Kidney (tissue), 22 donors: ENCODE measurements at places on chromosomes 5 and 9. TPM values are rescaled to one million over a fixed set of nuclear protein-coding genes. Genes with fewer than 3 reads are reported as not detected.

GABRG2 gene
- not detected for polyA plus RNA-seq

GRCh38 chr5:181042722-181043121 is 2.7 kb downstream of the BTNL9 start:
- DNase-seq = no peak

CCL21 gene
- 42.8 TPM for polyA plus RNA-seq

GRCh38 chr9:136482046-136482792 is 621 bp downstream of the SEC16A start:
- peak; percentile 52 for DNase-seq

GRCh38 chr5:173198049-173198448 is 37.0 kb downstream of the NKX2-5 start:
- no peak for DNase-seq

DNA sequence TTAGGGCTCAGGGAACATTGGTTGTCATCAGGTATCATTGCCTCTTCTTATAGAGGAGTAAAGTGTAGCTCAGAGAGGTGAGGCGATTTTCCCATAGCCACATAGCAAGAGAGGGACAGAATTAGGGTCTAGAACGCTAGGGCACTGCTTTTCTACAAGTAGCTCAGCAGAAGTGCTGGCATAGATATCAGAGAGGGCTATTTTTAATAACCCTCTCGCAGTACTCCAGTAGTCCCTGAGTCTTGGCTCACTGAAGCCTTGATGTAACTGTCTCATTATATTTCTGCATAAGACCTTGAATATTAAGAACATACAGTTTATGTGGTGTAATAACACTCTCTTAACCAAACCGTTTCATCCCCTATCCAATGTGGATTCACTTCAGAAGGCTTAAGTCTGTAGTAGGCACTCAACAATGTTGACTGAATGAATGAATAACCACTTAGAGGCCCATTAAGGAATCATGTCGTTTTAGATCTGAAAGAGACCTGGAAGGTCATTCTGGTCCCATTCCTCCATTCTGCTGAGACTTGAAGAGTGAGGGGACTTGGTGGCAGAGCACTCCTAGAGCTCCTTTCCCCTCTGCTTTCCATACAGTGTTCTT is 4.7 kb upstream of the FRMPD1 start:
- no peak for DNase-seq

- DNase-seq = no peak
Measured at GRCh38 chr5:74337254-74337983, 303.1 kb downstream of the ENC1 start.

- no peak for DNase-seq
Measured at GRCh38 chr5:139151902-139152301, 46.3 kb downstream of the SIL1 start.

DNA sequence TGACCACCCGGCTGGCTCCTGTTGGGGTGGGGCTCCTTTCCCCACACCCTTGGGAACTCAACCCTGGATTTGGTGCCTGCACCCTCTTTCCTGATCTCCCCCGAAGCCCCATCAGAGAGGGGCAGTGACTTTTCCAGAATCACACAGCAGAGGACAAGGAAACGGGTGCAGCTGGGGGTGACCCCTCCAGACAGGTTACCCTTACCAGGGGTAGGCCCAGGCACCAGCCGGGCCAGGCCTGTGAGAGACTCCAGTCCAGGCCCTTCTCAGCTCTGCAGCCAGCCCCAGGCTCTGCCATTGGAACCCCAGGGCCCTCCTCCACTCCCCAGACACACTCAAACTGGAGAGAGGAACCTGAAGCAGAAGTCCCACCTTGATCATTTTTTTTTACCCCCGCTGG is 19.0 kb upstream of the PHYHD1 start:
- DNase-seq = no peak

DNA sequence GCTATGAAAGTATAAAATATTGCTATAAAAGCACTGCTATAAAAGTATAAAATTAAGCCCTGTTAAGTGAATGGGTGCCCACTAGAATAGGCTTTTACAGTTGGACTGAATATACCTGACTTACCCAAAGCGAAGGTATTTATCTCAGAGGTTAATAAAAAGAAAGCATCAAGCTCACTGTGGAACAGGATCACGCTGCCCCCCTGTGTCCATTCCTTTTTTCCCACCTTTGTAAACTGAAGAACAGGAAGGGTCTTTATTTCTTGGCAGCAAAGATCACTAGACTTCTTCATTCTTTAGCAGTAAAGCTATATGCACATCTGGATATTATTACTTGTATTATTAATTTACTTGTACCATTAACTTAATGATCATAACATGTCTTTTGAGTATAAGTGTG is 22.1 kb upstream of the PLPP6 start:
- DNase-seq = no peak

PIP5K1B gene
- polyA plus RNA-seq = 9.4 TPM

DNA sequence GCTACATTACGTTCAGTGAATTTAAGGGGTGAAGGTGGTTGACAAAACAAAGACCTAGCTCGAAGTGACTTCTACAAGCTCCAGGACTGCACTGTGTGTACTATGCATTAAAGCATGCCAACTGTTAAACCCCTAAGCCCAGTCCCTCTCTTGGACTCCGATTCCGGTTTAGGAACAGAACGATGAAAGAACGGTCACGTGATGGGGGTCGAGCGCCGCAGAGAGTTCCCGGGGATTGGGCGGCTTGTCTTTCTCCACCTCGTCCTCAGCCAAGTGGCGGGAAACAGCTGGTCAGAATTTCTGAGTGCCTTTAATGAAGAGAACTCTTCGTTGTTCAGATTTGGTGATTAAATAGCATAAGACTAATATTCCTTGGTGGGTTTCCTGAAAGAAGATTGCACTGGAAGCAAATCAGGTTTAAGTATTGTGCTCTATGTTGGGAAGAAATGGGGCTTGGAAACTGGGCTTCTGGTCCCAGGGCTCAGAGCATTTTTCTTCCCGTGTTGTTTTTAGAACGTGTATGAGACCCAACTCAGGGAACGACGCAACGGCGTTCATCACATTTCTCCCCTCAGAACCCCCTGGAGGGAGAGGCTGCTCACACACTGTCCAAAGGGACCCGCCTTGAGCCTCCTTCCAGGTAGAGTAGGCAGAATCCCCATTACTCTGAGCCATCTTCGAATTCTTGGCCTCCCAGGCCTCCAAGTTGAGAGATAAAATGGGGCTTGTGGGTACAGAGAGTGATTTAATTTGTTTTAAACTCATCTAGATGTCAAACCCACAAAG is 25.3 kb downstream of the IRX2 start:
- DNase-seq = no peak

DNA sequence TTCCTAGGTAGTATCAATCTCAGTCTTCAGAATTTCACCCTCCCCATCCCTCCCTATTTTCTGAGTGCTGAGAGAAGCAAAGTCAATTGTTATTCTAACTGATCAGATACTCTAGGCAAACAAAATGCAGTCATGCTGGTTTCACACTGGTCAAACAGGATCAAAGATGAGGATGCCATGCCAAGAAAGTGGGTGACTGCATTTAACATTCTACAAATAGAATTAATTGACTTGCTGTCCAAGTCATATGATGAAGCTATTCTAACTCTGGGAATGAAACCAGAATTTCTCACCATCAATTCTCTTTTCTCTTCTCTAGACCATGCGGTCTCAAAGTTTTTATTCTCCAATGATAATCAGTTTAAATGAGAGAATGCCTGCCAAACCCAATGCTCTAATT is 112.5 kb downstream of the CTNND2 start:
- no peak for DNase-seq

SLC6A3 gene
- 0.09 TPM for polyA plus RNA-seq

PCA3 gene
- polyA plus RNA-seq = 0.11 TPM

IFNE gene
- polyA plus RNA-seq = not detected

- no peak for DNase-seq
Measured at GRCh38 chr9:93808115-93809029, 146.8 kb downstream of the BARX1 start.

DNA sequence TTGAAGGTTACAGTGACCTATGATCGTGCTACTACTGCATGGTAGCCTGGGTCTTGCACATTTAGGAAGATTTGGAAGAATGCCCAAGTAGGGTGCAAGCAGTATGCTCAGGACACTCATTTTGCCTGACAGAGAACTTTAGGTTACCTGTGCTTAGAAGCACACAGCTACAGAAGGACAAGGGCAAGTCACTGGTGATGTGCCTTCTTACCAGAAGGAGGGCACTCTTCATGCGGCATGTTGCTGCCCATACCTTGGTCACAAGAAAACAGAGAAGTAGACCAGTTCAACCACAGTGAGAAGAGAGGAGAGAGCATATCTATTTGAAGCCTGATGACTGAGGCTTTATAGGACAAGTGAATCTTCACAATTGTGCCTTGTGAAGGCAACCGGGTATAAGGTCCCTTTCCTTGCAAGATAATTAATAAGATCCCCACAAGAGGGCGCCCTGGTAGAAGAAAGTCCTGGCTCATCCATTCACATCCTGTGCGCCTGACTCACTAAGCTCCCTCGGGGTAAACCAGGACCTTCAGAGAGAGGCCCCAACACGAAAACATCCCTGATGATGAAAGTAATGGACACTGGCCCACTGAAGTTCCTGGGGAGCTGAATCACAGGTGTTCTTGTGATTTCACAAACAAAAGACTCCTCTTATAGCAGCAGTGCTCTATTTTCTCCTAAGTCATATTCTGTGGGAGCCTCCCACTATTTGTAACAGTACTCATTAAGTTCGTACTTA is 38.1 kb upstream of the STARD4 start:
- DNase-seq = peak; percentile 82

- DNase-seq = peak; percentile 31
Measured at GRCh38 chr9:91858213-91859030, 91.6 kb downstream of the ROR2 start.

DNA sequence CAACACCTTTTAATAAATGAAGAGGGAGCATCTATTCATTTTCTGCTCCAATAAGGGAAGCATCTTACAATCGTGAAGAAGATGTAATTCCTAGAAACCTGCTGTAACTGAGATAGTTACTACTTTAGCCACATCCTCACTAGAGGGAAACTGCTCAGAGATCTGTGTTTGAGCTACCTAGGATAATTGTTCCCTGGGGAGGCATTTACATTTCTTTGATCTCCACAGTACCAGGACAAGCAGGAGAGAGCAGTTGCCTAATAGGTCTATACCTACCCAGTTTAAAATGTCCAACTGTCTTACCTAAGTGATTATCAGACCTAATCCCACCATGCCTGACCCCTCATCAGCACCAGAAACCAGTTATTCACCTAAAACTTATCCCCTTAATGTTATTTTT is 196.9 kb downstream of the TUSC1 start:
- DNase-seq = no peak

GRCh38 chr9:77092536-77092935 is 73.1 kb downstream of the FOXB2 start:
- DNase-seq = no peak

REEP2 gene
- 8.8 TPM for polyA plus RNA-seq

LCN9 gene
- polyA plus RNA-seq = not detected

DNA sequence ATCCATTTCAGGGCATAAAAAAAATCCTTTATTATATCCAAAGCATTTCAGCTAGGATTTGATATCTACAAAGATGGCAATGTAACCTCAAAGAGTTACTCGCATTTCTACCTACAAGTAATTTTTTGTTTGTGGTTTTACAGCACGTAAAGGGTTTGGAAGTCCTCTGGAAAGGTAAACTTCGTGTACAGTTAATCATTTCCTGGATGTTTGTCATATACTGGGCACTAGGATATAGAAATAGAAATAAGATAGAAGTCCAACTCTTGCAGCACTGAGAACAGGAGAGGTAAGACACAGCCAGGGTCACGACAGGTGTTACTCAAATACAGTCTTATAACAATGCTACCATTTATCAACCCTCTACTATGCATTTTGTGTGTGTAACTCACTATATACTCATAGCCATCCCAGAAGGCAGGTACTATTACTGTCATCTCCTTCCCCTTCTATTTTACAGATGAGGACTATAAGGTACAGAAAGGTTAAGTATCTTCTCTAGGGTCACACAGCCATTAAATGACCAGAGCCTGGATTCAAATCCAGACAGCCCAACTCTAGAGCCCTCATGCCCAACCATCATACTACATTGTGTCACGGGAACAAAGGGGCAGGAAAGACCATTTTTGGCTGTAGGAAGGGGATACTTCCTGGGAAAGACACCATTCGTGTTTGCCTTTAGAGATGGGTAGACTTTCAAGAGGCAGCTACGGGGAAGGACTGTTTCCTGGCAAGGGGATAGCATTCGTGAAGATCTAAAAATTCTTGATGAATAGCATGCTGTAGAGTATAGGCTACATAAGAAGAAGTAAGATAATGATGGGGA is 19.0 kb downstream of the NDUFA8 start:
- DNase-seq = no peak

DNA sequence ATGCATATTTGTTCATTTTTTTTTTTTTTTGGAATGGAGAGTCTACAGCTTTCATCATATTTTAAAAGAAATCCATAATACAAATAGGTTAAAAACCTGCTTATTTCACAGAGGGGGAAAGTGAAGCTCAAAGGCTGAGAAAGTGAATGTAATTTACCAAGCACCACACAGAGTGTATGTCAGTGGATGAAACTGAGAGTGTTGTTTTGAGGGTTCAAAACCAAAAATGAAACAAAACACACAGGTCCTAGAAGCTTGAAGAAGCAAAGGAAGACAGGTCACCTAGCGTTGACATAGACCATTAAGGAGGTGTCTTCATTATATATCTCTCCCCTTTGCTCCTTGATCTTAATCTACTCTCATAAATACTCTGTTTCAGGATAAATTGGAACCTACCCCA is 7.5 kb downstream of the NMUR2 start:
- DNase-seq = no peak

OTP gene
- not detected for polyA plus RNA-seq

COL15A1 gene
- 4.7 TPM for polyA plus RNA-seq
